ENCODE measurements at places on chromosomes 5 and 9.

- DNase-seq = no peak
These were observed 52.4 kb upstream of the RGS7BP start for GRCh38 chr5:64453405-64453804.

GRCh38 chr9:69961843-69962242 lies 81.8 kb upstream of the MAMDC2 start:
- no peak for DNase-seq

DNA sequence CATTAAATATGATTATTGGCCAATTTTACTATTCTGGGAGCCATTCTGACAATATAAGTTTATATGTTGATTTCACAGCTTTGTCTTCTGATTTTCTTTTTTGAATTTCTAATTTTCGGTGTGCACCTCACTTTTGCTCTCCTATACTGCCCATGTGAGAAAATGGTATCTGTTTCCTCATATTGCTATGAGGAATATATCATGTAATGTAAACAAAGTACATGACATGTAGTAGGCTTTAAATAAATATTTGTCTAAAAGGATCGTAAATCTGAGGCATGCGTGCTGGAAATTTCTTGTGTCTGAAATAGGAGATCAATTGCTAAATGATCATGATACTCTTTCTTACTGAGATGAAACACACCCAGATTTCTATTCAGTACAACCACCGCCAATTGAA lies 119.9 kb downstream of the ZDHHC21 start:
- DNase-seq = no peak

DNA sequence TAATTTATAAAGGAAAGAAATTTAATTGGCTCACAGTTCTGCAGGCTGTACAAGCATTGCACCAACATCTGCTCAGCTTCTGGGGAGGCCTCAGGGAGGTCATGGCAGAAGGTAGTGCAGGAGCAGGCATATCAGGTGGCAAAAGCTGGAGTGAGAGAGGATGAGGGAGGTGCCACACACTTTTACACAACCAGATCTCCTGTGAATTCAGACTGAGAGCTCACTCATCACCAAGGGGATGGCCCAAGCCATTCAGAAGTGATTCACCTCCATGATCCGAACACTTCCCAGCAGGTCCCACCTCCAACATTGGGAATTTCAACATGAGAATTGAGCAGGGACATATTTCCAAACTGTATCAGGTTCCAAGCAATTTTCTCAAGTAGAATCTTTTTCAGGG lies 84.7 kb upstream of the BRINP1 start:
- DNase-seq = no peak

- no peak for DNase-seq
These were observed 13.9 kb upstream of the BNC2 start for GRCh38 chr9:16884373-16884772.

- DNase-seq = peak; percentile 57
These were observed 5.4 kb upstream of the NKX2-5 start for GRCh38 chr5:173240091-173241050.

DNA sequence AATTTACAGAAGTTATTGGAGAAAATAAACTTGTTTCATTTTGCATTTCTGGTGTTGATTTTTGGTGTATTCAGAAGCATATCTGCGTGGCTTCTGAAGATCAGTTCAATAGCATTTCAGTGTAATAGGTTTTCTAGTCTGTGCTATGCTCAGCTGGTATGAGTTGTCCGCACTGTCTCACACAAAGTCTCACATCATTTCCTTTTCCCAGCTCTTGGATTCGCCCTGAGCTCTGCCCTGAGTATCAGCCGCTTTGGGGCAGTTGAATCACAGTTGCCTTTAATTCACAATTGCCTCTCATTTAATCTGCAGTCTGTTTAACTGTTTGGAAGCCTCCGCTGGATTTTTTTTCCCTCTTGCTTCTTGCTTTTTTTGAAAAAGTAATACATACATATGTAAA lies 6.4 kb upstream of the TTC23L start:
- DNase-seq = no peak

DNA sequence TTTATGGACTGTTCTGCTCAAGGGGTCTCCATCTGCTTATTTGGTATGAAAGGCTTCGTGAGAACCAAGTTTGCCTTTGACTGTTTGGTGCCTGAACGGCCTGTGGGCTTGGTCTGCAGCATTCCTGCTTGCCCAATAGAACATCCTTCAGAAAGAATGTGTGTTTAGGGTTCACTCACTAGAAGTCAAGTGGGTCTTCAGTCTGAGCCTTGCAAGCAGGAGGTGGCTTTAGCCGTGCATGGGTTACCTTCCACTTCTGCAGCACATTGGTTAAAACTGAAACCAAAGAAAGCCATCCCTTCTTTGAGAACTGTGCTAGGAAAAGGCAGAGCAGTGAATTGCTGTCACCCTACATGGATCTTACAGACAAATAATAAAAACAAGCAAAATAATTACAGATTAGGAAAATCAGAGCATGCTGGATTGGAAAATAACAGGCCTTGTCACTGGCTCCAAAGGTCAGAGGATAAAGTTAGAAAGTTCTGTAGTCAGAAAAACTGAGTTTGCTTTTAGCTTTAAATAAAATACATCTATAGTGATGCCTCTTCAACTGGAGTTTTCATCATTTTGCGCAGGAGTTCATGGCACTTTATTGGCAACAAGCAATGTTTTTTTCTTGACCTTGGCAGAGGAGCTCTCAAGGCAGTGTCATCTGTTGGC lies 16.6 kb downstream of the WWC1 start:
- DNase-seq = no peak

- DNase-seq = no peak
These were observed 54.7 kb downstream of the PLK2 start for GRCh38 chr5:58405175-58405574.

DNA sequence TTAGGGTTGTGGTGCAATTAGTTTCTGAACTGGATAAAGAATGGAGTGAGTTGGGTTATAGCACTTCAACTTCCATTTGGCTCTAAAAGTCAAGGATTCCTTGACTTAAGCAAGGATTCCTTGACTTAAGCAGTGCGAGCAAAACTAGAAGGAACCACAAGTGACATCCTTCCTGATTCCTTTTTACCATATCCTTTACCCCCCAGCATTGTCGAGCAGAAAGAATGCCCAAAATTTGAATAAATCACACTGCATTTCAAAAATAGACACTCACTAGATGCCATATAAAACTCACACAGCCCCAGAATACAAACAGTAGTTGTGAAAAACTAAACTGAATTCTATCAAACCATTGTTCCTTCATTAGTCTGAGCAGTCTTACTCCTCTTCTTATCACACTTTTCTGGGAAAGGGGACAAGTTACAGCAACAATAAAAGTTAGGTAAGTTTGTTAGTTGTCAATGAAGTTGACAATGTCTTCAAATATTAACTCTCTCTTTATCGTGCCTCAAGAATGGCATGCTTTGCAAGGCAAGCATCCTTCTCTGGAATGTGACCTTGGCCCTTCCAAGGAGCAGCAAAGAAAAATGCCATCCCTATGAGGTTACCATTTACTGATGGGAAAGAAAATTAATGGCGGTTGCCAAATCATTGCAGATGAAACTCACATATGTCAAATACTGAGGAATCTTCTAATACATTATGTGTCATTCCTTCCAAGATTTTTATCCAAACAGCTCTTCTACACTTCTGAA lies 273.3 kb upstream of the ANKRD55 start:
- no peak for DNase-seq

DNA sequence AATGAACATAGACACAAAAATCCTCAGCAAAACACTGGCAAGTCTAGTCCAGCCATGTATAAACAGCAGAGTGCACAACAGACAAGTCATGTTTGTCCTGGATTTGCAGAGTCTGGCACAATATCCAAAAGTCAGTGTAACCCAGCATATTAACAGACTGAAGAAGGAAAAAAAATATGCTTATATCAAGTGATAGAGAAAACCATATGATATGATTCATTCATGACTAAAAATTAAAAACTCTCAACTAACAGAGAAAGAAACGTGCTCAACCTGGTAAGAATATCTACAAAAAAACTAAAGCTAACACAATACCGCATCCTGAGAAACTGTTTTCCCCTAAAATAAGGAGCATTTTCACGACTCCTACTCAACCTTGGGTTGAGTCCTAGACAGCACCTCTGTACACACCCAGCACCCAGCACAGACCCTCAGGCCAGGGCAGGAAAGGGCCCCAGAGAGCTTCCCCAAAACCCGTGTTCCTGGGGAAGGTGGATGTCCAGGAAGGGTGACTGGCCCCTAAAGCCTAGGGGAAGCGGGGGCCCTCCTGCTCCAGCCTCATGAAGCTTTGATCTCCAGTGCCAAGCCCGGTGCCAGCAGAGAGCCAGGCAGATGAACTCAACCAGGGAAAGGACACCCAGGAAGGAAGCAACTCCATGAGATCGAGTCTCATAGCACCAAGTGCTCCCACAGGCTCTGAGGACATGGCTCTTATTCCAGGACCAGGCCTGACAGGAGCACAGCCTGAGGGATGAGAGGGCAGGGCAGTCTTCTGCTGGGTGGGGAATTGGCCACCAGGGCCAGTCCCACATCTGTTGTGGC lies 38.9 kb downstream of the ADAMTS2 start:
- DNase-seq = no peak

DNA sequence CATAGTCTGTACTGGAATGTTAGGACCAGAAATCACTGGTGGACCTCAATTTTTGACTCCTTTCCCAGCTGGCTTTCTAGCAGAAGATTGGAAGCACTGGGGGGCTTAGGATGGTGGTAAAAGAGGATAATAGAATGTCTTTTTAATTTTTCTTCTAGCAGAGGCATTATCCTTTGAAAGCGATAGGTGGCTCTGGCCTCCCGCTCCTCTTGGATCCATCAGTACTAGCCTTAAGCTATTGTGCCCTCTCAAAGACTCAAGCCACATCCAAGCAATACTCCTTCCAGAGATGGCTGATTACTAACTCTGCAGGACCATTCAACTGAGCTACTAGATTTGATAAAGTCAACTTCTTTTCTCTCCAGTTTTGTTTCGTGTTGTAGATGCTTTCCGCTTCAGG lies 610.6 kb downstream of the CDH12 start:
- DNase-seq = no peak

DNA sequence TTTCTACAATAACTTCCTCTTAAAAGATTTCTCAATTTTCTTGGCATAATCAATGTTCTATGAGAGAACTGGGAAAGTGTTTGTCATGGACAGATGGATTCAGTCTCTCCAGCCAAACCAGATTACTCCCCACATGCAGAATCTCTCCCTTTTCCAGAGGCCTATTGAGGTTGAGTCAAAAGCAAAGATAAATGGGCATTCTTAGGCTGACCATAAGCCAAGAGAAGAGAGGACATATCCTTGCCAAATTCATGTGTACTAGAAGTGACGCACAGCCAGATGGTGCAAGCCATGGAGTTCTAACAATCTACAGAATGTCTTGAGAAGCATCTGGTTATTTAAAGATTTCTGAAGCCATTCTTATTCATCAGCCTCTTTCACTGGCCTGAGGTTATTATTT lies 2115.0 kb downstream of the MAT2B start:
- no peak for DNase-seq

- DNase-seq = no peak
These were observed 110.3 kb upstream of the LARP1 start for GRCh38 chr5:154644745-154645411.

Measured in ecto neural progenitor cell (in vitro differentiated cells).